ENCODE measurements at places on chromosomes 2 and 18.

GRCh38 chr2:20599001-20599600 is 51.8 kb downstream of the HS1BP3 start:
- DNase-seq: no peak

DNA sequence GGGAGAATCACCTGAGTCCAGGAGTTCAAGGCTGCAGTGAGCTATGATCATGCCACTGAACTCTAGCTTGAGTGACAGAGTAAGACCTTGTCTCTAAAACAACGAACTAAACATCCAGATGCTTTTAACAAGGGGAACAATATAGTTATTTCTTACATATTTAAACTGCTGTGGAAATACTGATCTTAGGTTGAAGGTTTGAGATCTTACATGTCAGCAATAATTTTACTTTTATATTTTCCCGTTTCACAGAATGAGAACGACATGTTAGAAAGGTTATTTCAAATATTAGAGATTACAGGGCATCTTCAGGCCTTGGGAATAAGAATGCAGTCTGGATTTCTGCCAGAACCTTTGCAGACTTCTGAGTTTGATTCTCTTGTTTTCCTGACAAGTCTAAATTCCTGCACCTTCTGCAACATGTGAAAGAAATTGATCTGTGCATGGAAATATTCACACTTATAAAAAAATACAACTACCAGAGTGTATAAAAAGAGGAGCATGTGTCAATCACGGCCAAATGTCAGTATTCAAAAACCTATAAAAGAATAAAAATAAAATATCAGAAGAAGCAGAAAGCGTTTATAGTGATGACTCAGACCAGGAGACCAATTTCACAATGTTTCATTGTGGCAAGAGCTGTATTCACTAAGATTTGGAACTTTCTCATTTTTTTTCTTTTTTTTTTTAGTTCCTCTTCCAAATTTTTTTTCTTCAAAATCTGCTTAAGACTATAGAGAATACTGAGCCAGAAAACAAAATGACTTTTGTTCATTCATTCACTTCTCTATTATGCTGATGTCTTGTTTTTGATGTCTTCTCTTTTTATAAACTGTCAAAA is 29.6 kb downstream of the COLEC12 start:
- DNase-seq: no peak

GRCh38 chr2:88188748-88189147 is 18.6 kb downstream of the THNSL2 start:
- no peak for DNase-seq

- DNase-seq: no peak
Observed at GRCh38 chr18:51149670-51150069, 47.8 kb downstream of the MEX3C start.

DNA sequence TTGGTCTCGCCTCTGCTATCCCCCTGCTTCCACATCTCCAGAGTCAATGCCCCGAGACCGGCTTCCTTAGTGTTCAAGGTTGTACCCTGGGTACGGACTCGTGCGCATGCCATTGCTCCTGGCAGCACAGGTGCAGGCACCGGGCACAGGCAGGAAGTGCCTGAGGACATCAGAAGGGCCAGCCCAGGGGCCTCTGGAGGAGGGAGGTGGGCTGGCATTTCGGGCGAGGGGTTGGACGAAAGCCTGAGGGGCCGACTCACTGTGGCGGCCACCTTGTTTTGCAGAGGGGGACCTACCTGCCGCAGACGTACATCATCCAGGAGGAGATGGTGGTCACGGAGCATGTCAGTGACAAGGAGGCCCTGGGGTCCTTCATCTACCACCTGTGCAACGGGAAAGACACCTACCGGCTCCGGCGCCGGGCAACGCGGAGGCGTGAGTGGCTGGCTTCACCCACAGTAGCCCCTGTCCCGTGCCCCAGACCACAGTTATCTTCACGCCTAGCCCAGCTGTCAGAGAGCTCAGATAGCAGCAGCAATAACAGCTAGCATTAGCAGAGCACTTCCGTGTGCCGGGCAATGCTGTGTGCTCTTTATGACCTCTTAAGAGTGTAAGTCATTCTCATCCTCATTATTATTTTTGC is 12.5 kb downstream of the ITM2C start:
- no peak for DNase-seq

- no peak for DNase-seq
Observed at GRCh38 chr2:204156456-204156855, 219.9 kb downstream of the ICOS start.

DNA sequence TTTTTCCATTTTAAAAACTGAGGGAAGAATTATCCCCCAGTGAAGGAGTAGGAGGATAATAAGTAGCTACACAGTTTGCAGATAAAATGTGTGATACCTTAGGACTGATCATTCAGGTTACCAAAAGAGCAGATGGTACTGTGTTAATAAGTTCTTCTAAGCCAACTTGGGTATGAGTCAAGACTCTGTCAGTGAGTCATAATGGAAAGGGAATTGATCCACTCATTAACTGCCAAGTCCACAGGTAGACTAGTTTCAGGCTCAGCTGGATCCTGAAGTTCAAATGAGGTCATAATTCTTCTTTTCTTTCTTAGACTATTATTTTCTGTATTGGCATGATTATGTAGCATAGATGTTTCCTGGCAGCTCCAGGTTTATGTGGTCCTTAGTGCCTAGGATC is 142.4 kb upstream of the ALPP start:
- no peak for DNase-seq

DNA sequence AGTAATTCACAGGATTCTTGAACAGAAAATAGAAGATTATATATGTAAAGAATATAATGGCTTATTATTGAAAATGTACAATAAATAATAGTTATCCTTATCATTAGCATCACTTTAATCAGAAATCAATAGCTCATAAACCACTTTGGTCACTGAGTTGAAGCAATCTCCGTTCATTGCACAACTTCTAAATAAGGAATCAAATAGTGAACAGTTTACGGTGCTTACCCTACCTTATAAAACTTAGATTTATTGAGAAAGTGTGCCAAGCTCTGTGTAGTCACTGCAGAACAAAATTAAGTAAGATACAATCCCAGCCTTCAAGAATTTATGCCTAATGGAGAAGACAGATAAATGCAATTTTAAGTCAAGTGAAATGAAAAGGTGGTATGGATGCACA is 6.7 kb downstream of the VSNL1 start:
- DNase-seq: no peak

Measured in activated CD4-positive, alpha-beta memory T cell treated with anti-CD3 and anti-CD28 coated beads for 36 hours (primary cell).